Activated T-cell treated with anti-CD3 and anti-CD28 coated beads, Interleukin-2, amount 50 U/mL, for 4 hours (primary cell): ENCODE measurements at places on chromosomes 1 and 21. TPM values are rescaled to one million over a fixed set of nuclear protein-coding genes. Genes with fewer than 3 reads are reported as not detected.

DNA sequence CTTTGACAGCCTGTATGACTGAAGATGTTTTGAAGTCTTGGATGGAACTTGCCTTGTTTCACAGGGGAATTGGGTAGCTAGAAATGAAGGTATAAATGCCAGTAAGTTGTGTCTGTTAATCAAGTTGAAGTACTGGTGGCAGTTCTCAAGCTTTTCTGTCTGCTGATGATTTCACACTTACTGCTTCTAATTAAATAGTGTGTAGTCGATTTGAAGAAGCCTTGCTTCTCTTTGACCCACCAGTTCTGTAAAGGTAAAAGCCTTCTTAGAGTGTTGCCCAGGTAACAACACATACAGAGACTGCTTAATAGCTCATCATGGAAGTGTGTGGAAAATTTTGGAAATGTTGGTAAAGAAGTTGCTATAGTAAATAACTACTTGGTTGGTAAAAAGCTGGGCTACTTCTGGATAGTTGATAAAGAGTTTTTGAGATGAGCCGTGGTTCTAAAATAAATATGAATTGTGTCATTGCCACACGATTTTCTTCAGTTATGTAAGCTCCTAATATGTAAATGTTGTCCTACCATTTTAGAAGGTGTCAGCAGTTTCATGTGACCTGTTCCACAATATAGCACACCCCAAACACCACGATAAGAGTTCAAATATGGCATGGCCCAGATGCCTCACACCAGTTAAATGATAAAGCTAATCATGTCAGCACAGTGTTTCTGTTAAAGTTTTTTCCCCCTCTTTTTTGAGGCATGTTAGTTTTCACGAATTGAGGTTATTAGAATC is 7.4 kb downstream of the RABGAP1L start:
- DNase-seq = no peak

GRCh38 chr21:37886726-37887299 is 29.4 kb downstream of the KCNJ6 start:
- no peak for DNase-seq

The SLFNL1 gene
- 0.24 TPM for total RNA-seq

GRCh38 chr1:23555270-23555985 is 3.9 kb downstream of the ID3 start:
- no peak for DNase-seq

The GNG4 gene
- 1.4 TPM for total RNA-seq
